T follicular helper cell (primary cell): ENCODE measurements at places on chromosomes 16 and 17.

GRCh38 chr16:77158293-77158692, 32.7 kb upstream of the MON1B start:
- DNase-seq = no peak

DNA sequence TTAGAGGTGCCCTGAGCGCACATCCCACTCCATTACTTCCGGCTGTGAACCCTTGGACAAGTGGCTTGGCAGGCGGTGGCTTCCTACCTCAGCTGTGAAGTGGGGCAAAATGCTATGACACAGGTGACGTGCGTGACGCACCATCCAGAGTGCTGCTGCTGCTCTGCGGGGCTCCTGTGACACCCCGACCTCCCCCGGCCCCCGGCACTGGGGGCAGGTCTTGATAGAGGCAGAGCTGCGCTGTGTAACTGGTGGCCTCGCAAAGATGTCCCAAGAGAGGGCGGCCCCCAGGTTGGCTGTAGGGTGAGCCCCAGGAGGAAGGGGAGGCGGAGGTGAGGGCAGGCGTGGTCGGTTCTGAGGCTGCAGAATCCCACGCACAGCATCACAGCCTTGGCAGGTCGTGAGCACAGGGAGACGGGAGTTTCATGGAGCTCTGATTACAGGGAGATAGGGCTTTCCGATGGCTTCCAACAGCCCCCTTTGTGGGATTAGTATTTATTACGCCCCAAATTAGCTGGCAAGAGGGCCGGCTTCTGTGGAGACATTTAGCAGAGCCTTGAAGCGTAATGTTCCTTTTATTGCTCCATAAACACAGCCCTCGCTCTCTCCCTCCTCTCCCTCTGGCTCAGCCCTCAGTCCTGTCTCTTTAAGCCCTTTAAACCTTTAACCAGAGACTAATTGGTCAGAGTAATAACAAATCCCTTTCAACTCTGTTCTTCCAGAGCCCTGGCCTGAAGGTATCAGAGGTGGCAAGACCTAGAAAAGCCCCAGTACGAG, 328.1 kb downstream of the C16orf95 start:
- no peak for DNase-seq

DNA sequence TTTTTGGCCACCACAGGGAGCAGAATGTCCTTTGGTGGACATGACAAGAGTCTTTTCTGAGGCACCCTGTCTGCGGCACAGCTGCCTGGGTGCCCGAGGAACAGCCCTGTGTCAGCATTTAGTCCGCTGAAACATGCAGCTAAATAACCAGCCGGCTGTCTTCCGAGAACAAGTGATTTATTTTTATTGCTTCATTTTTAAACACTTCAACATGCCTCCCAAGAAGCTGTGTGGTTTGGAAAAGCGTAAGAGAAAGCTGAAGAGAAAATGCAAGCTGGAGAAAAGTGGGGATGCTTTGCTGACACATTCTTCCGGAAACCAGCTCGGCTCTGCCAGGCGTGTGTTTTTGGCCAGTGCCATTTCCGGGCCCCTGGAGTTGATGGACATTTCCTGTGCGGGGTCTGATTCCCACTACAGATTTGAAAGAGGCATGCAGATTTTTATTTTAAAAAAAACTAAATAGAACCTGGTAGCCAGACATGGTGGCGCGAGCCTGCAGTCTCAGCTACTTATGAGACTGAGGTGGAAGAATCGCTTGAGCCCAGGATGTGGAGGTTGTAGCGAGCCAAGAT, 94.7 kb downstream of the SEC14L1 start:
- DNase-seq = no peak

DNA sequence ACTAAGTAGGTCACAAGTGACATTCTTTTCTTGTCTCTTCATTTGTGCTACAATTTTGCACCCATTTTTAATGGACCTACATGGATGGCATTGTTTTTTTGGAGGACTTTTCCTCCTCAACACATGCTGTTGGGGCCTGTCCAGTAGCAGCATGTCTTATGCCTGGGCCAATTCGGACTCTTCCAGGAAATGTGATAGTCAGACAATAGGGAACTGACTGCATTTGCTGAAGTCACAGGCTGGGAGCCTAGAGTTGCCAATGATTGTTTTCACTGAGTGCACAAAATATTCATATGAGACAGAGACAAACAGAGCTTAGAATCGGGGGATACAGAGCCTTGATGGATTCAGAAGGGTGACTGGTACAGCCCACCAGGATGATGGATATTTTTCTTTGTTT, 867.3 kb upstream of the GOT2 start:
- no peak for DNase-seq

DNA sequence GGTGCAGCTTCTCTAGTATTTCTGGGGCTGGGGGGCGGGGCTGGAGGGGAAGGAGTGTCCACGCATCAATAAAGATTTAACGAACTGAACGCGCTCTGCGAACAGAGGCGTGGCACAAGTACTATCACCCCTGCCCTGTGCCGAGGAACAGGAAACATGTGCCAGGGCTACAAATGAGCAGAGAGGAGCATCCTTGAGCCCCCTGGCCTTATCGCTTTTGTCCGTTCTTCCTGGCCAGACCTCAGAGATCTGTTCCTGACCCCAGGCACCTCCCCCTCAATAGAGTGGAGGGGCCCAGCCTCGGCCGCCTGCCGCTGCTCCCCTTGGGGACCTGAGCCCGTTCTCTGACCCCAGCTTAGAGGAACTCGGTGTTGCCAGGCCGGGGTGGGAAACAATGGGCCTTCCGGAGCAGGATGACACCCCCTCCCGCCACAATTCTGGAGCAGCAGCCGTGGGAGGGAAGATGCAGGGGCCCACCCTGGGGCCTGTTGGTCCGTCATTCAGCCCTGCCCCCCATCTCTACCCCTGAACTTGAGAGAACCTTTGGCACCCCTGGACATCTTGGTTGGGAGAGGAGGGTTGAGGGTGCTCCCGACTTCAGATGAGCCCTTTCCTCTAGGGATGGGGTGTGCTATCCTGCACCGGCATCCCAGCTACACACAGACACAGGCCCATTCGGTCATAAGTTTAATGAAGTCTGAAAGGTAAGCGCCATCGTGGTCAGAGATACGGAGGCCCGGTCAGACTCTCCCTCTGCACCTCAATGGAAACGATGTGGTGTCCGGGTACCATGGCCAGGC, 1.1 kb downstream of the NAA38 start:
- no peak for DNase-seq
